ENCODE measurements at places on chromosomes 7 and 10. TPM values are rescaled to one million over a fixed set of nuclear protein-coding genes. Genes with fewer than 3 reads are reported as not detected.

The GIMAP5 gene
- 54.7 TPM for total RNA-seq

The STEAP1 gene
- total RNA-seq, result 27.2 TPM

The DNAJB9 gene
- 18.5 TPM for total RNA-seq

The TMEM184A gene
- total RNA-seq, result 0.07 TPM

Measured in mammary microvascular endothelial cell (primary cell).